A549 treated with Hydrocortisone at 1 μM for 4 hours (cell line): ENCODE measurements at places on chromosomes 11 and 22. TPM values are rescaled to one million over a fixed set of nuclear protein-coding genes. Genes with fewer than 3 reads are reported as not detected.

POTEH gene
- not detected in 5 replicates for total RNA-seq

ESAM gene
- total RNA-seq, result 10.4 to 14.2 TPM (median 13.1 TPM) in 5 replicates

TMPRSS5 gene
- total RNA-seq, result 0.07 to 0.15 TPM (median 0.08 TPM) in 5 replicates

ABCG4 gene
- 0.26 to 0.40 TPM (median 0.33 TPM) in 5 replicates for total RNA-seq

NUP160 gene
- total RNA-seq, result 25.2 to 38.3 TPM (median 28.7 TPM) in 5 replicates

BIRC3 gene
- 49.4 to 68.8 TPM (median 52.7 TPM) in 5 replicates for total RNA-seq

VSTM5 gene
- not detected in 5 replicates for total RNA-seq

OR8D4 gene
- not detected in 5 replicates for total RNA-seq

C11orf16 gene
- total RNA-seq, result not detected in 5 replicates

CCDC89 gene
- not detected in 5 replicates for total RNA-seq

DRD4 gene
- total RNA-seq, result 0.10 to 0.31 TPM (median 0.22 TPM) in 5 replicates

TYR gene
- total RNA-seq, result not detected in 5 replicates

XKR3 gene
- total RNA-seq, result not detected in 5 replicates

FAT3 gene
- 0.25 to 0.67 TPM (median 0.40 TPM) in 5 replicates for total RNA-seq

SLC22A6 gene
- not detected in 5 replicates for total RNA-seq

ALKBH8 gene
- total RNA-seq, result 5.4 to 10.1 TPM (median 6.5 TPM) in 5 replicates

PLCB3 gene
- 16.8 to 23.4 TPM (median 20.3 TPM) in 5 replicates for total RNA-seq

TUG1 gene
- 21.5 to 33.9 TPM (median 25.6 TPM) in 5 replicates for total RNA-seq

PGA5 gene
- total RNA-seq, result not detected in 5 replicates

BRD1 gene
- 13.0 to 16.3 TPM (median 15.1 TPM) in 5 replicates for total RNA-seq

C1QTNF6 gene
- 8.7 to 12.6 TPM (median 11.5 TPM) in 5 replicates for total RNA-seq

EHF gene
- 0.76 to 1.7 TPM (median 0.90 TPM) in 5 replicates for total RNA-seq

CBLIF gene
- total RNA-seq, result not detected in 5 replicates

GCAT gene
- 2.8 to 4.3 TPM (median 3.2 TPM) in 5 replicates for total RNA-seq

TNNI2 gene
- total RNA-seq, result 0.28 to 0.36 TPM (median 0.31 TPM) in 3 of 5 replicates, not detected in the others

TOM1 gene
- total RNA-seq, result 10.9 to 13.1 TPM (median 11.9 TPM) in 5 replicates

PANX2 gene
- total RNA-seq, result 5.0 to 5.8 TPM (median 5.5 TPM) in 5 replicates

PUS3 gene
- 6.3 to 11.6 TPM (median 7.4 TPM) in 5 replicates for total RNA-seq

TANGO2 gene
- total RNA-seq, result 12.9 to 15.7 TPM (median 14.6 TPM) in 5 replicates

BBOX1 gene
- total RNA-seq, result 0.06 to 0.08 TPM in 2 of 5 replicates, not detected in the others

CRYAB gene
- total RNA-seq, result 12.5 to 26.6 TPM (median 14.3 TPM) in 5 replicates

MRGPRX4 gene
- not detected in 5 replicates for total RNA-seq

CRYBA4 gene
- total RNA-seq, result not detected in 5 replicates

PYGM gene
- total RNA-seq, result 0.20 to 0.55 TPM (median 0.36 TPM) in 5 replicates
